ENCODE measurements at places on chromosomes 2 and 18. TPM values are rescaled to one million over a fixed set of nuclear protein-coding genes. Genes with fewer than 3 reads are reported as not detected.

GALNT5 gene
- total RNA-seq = 0.20 TPM

GKN2 gene
- total RNA-seq = not detected

DYNAP gene
- total RNA-seq = not detected

CSRNP3 gene
- total RNA-seq = 28.4 TPM

CLEC4F gene
- not detected for total RNA-seq

VWA3B gene
- total RNA-seq = not detected

CPO gene
- total RNA-seq = 0.47 TPM

AQP12A gene
- not detected for total RNA-seq

RND3 gene
- 49.7 TPM for total RNA-seq

CDK15 gene
- not detected for total RNA-seq

MYO1B gene
- 107 TPM for total RNA-seq

CBLN2 gene
- 0.58 TPM for total RNA-seq

LRRTM4 gene
- total RNA-seq = 10.1 TPM

REG3A gene
- total RNA-seq = not detected

TXNDC9 gene
- total RNA-seq = 30.7 TPM

PRSS56 gene
- 52.4 TPM for total RNA-seq

INHBB gene
- total RNA-seq = 0.14 TPM

IGFBP5 gene
- total RNA-seq = 140 TPM

Measured in neural crest cell (in vitro differentiated cells).